ENCODE measurements at places on chromosomes 1 and 21.

- no peak for DNase-seq
Measured at GRCh38 chr1:245571815-245572294, 417.1 kb downstream of the KIF26B start.

- no peak for DNase-seq
Measured at GRCh38 chr1:97603218-97603617, 317.6 kb downstream of the DPYD start.

DNA sequence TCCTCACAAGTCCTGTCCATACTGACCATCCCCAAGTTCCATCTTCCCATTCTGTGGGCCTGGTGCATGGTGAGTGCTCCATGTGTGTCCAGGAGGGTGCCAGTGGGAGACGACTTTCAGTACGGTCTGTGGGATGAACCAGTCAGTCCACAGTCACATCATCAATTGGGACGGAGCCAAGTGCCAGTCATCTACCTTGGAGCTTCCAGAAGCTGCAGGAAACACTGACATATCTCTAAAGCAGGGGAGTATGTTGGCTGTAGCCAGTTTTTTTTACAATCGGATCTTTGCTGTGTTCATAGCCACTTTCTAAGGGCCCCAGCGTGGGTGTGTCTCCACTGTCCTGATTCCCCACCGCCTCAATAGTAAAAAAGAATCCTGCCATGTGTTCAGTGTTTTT, 13.6 kb upstream of the TRIM17 start:
- no peak for DNase-seq

- DNase-seq: peak; percentile 81
Measured at GRCh38 chr1:151898519-151898991, 10.8 kb downstream of the THEM4 start.

GRCh38 chr21:35113064-35113463, 64.0 kb upstream of the RUNX1 start:
- no peak for DNase-seq

GRCh38 chr1:20936216-20936615, 149.1 kb upstream of the HP1BP3 start:
- no peak for DNase-seq

GRCh38 chr1:202105571-202106339, 17.0 kb upstream of the GPR37L1 start:
- DNase-seq: no peak

- no peak for DNase-seq
Measured at GRCh38 chr1:56576880-56577405, 2.4 kb downstream of the PLPP3 start.

- DNase-seq: no peak
Measured at GRCh38 chr1:33363470-33363861, 42.6 kb upstream of the A3GALT2 start.

DNA sequence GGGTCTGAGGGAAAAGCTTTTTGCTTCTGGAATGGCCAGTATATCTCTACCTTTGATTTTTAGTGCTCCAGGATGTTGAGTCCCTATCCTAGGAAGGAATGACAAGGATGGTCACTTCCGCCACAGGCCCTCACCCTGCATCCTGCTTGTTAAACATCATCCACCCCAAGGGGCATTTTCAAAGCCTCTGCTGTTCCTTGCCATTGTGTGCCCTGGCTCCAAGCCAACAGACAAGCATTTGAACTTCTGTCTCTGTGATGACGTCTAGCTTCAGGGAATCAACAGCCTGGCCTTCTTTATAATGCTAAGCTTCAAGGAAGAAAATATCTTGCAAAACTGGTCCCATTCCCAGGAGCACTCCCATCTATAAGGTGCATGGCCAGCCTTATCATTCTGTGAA, 12.3 kb upstream of the JAM2 start:
- DNase-seq: no peak

GRCh38 chr1:71044833-71045232, 2.8 kb downstream of the PTGER3 start:
- no peak for DNase-seq

DNA sequence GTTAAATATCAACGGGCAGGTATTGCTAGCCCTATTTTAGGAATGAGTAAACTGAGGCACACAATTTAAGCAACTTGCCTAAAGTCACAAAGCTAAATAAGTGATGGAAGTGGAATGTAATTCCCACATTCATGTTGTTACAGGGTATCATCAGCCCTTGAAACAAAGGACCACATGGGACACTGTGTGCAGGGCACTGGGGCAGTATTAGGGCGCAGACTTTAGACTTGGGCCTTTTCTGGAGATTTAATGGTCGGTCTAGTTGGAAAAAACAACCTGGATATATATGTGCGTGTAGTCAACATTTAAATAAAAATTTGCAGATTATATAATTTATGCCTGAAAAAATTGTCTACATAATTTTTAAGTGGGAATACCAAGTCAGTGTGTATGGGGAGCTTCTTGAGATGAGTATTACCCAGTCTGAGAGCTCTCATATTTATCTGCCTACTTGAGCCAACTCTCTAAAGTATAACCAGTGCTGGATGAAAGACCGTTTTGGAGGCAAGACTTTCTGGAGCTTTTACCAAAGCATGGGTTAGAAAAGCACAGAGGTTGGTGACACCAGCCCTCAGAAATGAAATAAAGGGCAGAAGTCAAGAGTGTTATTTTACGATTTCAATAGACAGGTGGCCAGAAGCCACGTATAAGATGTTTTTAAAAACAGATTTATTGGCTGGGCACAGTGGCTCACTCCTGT, 1.6 kb downstream of the KDM1A start:
- no peak for DNase-seq

GRCh38 chr1:93756657-93757056, 75.0 kb upstream of the BCAR3 start:
- DNase-seq: no peak

DNA sequence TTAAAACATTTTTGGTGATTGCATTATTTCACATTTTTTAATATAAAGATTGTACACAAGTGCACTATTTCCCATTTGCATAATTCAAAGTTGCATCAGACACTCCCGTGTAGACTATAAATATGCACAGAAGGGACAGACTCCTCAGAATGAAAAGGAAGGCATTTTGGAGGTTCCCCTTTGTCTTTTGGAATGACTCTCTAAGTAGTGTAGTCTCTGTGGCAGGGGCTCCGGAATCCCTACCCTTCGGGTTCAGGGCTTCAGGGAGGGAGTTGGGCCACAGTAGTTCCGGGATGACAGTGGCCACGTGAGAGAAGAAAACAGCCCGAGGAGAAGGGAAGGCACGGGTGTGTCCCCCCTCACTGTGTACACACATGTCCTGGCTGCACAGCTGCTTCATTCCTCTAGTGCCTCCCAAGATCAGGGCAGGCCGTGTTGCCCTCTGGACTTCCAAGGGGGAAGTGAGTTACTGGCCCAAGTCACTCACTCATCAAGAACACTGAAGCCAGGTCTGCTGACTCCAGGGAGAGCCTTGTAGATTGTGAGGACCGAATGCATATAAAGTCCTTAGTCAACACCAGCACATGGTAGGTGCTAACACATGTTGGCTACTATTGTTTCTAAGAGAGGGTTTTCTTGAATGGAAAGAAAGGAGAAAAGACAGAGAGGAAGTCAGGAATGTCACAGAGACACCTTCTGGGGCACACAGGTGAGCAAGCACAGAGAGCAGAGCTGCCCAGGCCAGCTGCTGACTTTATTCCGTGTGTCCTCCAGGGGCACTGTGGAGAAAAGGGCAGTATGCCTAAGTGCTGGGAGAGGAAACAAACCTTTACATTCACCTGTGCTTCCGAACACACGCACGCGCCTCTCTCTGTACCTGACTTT, 39.8 kb downstream of the LHX4 start:
- DNase-seq: no peak

DNA sequence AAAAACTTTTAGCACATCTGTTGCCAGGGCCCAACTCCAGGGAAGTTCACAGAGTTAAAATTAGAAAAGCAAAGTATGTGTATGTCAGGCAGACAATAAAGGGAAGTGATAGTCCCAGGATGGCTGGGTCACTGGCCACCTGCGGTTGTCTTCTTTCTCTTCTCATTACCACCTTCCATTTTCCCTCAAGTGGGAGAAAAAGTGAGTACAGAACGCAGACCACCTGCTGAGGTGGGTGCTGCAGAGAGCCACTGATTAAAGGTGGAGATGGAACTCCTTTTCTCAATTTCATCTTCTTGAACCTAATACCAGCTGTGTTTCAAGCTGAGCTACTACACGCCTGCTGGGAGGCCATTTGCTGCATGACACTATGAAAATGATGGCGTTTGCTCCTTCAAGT, 88.8 kb upstream of the PDE4B start:
- DNase-seq: no peak

DNA sequence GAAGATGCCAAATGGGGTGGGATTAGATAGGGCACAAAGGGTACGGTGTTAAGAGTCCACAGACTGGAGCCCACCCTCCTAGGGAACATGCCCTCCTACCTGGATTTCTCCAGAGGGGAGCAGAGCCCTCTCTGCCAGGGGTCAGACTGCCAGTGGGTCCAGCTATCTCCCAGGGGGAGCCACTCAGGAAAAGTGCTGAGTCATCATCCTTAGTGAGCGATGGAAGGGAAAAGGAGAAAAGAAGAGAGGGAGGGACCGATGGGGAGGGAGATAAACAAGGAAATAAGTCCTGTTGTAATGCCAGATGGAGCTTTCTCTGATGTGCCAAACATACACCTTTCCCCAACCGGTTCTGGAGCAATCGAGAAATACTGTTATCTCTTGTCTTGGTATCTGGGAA, 30.4 kb upstream of the CYP4B1 start:
- DNase-seq: no peak

DNA sequence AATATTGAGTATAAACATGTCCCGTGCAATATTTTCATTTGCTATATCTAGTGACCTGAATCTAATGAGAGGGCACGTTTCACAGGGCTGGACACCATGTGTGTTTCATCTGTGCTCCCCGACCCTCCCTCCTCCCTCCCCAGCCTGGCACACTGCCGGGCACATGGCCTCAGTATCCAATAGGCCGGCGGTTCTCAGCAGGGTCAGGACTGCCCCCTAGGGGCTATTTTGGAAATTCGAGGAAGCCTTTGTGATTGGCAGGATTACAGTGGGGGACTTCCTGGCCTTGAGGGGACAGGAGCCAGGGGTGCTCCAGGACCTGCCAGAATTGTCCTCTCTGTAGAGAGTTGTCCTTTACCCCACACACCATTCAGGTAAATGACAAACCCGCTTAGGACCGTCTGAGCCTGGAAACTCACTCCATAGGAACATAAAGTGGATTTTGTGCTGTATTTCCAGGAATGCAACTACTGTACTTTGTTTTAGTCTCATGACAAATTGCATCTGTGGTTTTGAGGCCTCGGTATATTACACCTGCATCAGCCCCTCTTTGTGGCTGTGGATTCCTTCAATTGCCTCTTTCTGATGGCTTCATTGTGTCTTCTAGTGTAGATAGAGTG, 109.5 kb upstream of the SIM2 start:
- DNase-seq: no peak

DNA sequence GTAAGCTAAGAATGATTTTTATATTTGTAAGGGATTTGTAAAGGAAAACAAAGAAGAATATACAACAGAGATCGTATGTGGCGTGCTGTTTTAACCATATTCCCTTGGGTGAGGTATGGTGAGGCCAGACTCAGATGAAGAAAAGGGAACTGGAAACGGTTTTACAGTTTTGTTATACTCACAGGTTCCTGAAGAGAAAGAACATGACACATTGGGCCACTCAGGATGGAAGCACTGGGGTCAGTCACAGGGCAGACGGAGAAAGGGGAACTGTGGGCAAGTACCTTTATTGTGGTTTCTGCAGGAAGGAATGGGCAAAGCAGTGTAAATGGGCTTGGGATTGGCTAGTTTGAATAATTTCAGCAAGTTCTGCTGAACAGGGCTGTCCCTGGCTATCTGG, 177.4 kb downstream of the LBR start:
- no peak for DNase-seq

DNA sequence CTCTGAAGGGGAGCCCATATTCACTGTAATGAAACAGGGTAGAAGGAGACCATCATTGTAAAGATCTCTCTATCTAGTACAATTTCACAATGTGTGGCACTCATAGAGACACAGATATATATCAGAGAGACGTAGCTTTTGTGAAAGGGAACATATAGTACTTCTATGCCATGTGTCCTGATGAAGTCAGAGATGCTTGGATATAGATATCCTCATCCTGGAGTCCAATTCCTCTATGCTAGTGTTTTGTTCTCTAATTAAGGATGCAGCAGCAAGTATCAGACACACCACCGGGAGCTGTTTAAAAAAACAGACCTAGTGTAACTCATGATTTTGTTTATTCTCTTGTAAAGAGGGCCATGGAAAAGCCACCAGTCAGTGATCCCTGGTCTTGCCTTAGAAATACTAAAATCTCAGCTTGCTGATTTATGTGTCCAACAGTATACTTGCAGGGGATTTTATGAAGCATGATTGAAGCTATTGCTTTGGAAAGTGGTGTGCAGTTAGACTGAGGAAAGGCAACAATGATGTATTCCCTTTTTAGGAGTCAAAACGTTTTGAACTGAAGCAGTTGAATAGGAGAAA, 2.5 kb downstream of the NCAM2 start:
- no peak for DNase-seq

GRCh38 chr1:114108751-114109255, 44.9 kb downstream of the SYT6 start:
- no peak for DNase-seq

DNA sequence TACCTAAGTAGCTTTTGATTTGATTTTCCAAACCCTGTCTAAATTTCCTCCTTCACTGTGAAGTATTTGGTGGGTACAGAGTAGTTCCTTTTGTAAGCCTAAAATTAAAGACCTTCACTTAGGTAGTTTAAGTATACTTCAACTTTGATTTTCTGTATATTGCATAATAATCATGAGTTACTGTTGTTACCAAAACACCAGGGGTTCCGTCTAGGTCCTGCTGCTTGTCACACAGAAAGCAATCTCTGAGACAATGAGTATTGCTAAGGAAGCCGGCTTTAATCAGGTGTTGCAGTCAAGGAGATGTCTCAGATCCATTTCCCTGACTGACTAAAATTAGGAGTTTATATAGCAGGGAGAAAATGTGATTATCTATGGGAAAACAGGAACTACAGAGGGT, 15.3 kb downstream of the RPS6KC1 start:
- DNase-seq: no peak

- DNase-seq: no peak
Measured at GRCh38 chr1:101992821-101993575, 3.7 kb downstream of the OLFM3 start.

DNA sequence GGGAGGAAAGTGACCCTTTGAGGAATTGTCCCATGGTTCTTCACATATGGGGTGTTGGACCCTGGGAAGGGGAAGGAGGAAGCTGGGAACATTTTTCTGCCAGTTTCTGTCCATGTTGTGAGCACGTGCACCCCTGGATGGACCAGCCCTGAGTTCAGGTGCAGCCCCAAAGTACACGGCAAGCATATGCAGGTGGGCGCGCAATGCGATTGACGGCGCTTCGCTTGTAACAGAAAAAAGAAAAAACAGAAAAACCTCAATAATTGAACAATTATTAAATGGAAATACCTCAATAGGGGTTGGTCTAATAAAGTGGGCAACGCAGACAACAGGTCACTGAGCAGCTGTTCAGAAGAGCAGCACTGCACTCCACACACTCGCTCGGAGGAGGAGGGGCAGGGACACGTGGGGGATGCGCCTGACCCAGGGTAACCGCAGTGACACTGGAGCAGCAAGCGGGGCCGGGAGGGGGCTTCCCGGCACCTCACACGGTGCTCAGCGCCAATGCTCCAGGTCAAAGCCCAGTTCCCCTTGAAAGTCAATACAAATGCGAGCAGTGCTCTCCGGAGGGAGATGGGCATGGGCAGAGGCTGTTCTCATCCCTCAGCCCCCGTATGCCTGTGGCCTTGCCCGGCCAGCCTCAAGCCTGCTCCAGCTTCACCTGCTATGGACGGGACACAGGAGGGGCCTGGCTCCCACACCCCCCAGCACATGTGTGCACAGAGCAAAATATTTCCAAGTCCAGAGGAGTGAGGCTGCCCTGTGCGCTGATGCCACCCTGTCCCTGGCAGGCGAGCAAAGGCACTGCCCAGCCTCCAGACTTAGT, 6.6 kb upstream of the ACTRT2 start:
- no peak for DNase-seq

- no peak for DNase-seq
Measured at GRCh38 chr1:160651433-160652064, 4.7 kb upstream of the SLAMF1 start.
